ENCODE measurements at places on chromosomes 4 and X.

DNA sequence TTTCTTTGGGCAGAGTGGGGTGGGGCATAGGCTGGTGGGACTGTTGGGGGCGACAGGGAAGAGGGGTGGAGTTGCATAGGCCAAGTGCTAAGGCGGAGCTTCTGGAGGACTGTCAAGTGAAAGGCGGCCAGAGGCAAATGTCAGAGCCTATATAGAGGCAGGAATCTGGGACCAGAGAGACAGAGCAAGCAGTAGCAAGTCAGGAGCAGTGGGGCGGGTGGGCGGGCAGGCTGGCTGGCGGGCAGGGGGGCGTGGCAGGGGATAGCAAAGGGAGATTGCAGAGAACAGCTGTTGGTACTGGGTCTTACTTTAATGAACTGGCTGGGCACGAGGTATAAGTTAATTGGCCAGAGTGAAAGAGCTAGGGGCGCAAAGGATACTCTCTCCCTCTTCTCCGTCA is 89.8 kb downstream of the RTL9 start:
- no peak for DNase-seq

- DNase-seq: no peak
Observed at GRCh38 chr4:48495941-48496340, 5.9 kb downstream of the ZAR1 start.

- peak; percentile 1 for DNase-seq
Observed at GRCh38 chrX:15686818-15687685, 22.4 kb upstream of the CLTRN start.

- DNase-seq: no peak
Observed at GRCh38 chr4:53755656-53756055, 164.4 kb upstream of the LNX1 start.

DNA sequence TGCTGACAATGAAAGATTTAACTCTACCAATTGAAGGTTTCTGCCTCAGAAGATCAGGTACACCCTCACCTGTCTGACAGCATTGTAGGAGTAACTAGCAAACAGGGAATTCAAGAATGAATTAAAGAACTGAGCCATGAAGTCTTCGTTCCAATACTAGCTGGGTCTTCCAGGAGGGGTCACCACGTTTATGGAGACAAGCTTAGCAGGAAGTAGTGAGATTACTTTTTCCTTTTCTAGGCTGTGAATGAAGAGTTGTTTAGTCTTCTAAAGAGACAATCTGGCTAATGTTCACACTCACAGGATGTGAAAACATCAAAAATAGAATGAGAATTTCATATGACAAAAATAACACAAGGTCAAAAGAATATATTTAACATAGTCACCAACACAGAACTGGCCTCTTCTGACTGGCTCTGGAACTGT is 54.9 kb downstream of the REELD1 start:
- no peak for DNase-seq

GRCh38 chrX:154002215-154002719 is 17.4 kb downstream of the IRAK1 start:
- DNase-seq: peak; percentile 51

- DNase-seq: no peak
Observed at GRCh38 chr4:65868096-65868824, 198.0 kb upstream of the EPHA5 start.

DNA sequence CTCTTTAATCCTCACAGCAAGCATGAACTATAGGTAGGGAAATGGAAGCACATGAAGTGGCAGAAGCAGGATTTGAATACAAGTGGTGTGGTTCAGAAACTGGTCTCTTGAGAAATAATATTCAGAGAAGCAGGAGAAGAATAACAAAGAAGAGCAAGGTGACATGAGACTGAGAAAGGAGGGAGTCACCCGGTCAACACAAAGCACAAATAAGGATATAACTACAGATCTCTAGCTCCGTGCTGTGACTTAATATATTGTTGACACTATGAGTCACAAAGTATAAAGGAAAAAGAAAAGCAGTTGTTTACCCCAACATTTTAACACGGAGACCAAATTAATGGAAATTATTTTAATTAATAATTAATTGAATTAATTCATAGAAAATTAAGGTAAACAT is 204.5 kb downstream of the CPE start:
- DNase-seq: no peak

- DNase-seq: no peak
Observed at GRCh38 chr4:94920369-94920768, 162.6 kb downstream of the BMPR1B start.

GRCh38 chrX:3451571-3451970 is 105.1 kb upstream of the MXRA5 start:
- no peak for DNase-seq

- DNase-seq: no peak
Observed at GRCh38 chr4:113566015-113566795, 195.3 kb downstream of the CAMK2D start.

GRCh38 chr4:110798687-110799086 is 175.8 kb upstream of the PITX2 start:
- DNase-seq: no peak

DNA sequence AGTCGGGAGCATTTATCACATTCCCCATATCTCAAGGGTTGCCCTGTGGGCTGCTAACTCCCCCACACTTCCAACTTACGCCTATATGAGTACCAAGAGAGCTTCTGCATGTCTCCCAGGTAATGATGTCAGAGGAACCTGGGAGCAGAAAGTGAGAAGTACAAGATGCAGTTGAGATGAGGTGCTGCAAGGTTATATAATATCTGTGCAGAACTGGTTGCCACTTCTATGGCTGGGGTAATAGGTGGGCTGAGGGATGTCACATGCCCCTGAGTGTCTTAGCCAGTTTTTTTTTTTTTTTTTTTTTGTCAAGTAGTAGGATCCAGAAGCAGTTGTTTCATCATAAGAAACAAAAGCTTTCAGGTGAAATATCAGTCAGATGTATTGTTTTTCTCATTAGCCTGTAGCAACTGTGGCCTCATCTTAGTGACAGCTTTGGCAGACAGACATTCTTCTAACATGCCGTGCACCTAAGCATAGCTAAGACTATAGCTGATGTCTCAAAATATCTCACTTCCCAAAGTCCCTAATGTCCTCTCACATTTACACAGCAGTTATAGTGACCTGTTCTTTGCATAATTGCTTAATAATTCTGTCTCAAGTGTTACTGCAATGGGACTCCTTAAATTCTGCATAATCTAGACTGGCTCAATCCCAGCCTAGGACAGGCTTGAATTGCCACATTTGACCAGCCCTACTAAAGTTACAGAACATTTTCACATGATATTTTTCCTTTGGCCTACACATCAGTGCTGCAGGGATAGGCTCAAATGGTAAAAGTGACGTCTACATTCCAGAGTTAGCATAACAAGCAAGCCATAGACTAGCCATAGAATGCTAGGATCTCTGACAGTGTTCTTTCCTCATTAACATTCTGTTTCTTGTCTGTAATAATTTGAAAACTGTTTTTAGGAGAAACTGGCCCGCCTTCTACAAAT is 17.9 kb upstream of the MAOB start:
- DNase-seq: no peak

DNA sequence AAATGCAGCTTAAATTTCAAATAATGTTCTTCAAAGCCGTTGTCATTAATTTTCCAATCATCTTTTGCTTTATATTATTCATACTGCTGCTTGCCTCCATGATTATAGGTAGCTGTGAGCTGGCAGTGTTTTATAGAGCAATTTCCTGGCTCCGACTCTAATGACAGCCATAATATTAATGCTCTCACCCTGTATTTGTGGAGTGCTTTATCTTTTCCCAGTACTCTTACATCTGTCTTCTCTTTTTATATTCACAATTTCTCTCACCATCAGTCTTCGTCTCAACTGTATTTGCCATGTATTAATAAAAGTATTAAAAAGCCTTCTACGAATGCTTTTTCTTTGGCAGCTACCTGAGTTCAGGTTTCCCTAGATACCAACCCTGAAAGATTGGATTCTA is 21.0 kb downstream of the ATXN3L start:
- DNase-seq: no peak

DNA sequence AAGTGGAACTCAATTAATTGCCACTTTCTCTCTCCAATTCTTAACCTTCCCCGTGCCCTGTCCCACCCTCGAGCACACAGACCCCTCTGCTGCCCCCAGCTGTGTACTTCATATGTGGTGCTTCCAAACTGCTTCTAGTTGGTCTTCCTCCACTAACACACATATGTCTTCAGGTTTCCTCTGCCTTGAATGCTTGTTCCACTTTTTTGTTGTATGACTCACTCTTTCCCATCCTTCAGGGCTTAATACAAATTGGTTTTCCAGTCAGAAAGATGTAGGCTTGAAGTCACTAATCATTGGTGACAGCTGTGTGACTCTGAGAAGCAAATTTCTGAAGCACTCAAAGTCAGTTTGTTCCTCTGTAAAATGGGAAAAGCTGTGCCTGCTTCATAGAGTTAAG is 30.6 kb downstream of the TRIM2 start:
- no peak for DNase-seq

DNA sequence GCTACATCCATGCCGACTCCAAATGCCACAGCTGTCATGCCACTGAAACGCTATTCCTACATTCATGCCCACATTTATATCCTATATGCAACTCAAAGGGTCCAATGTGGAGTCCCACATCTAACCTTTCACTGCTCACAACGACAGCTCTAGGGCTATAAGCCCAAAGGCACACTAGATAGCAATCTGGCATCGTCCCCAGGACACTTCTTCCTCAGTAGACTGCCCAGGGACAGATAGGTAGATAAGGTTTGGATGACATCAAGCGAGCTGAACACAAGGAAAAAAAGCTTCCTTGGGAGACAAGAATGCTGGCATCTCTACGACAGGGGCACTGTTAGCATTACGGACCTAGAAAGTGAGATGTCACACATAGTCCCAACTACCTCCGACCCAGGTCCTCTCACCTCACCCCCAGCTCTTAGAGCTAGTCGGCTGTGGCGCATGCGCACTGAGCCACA is 685 bp downstream of the RAB9B start:
- DNase-seq: peak; percentile 45

DNA sequence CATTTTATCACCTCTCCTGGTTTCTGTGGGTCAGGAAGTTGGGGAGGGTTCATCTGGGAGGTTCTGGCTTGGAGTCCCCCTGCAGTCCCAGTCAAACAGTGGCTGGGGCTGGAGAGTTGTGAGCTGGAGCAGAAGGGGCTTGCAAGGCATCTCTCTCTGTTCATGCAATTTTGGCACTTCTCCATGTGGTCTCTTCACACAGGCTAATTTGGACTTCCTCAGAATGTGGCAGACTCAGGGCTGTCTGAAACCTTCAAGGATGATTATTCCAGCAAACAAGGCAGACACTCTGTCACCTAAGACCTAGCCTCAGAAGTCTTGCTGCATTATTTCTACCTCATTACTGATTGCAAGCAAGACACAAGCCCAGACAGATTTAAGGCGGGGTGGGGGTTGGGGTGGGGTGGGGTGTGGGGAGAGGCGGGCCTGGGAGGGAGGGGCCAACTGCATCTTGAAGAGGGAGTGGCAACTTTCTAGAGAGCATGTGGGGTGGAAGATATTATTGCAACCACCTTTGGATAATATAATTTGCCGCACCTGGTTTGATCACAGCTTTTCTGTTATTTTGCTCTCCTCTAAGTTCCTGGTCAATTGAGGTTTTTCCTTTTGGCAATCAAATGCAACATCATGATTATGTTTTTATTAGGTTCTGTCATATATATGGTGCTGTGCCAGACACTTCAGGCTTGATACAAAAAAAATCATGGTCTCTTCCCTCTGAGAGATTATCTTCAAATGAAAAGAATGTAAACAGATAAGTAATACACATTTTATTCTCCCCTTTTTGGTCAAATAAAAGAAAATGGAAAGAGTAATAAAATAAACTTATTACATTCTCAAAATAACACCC is 799.5 kb downstream of the RPA4 start:
- DNase-seq: no peak

DNA sequence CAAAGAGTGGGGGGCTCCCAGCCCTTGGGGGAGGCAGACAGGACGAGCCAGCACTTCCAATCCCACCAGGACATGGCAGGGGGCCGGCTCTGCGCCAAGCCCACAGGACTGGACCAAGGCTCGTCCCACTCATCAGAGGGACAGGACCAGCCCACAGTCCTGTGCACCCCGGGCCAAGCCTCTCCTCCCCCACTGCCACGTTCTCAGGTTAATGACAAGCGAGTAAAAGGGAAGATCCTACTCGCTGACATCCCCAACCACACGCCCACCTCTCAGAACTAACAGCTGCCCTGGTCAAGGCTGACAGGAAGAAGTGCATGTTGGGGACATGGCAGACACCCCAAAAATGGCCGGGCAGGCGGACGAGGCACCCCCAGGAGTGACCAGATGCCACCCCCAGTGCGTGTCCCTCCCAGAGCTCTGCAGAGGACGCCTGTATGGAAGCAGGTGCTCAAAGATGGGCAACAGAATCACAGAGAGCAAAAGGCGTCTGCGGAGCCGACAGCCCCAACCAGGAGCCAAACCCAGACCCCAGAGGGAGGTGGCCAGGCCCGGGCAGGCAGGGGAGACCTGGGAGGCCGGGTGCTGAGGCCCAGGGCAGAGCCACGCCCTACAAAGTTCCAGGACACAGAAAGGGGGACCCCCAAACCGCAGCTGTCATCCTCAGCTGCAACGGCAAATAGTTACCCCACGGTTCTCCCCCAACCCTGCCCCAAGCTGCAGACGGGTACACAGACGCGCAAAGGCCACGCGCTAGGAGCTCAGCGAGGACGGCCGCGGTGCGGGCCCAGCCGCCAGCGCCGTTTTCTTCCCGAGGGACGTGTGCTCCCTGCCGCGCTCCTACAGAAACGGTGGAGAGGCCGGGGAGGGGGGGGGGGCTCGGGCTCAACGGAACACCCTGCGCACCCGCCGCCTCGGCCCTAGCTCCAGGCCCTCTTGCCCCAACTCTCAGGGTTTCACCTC is 1.7 kb downstream of the CTBP1 start:
- no peak for DNase-seq

- DNase-seq: no peak
Observed at GRCh38 chr4:98519268-98519977, 139.0 kb downstream of the TSPAN5 start.

- no peak for DNase-seq
Observed at GRCh38 chr4:83536362-83537272, 709 bp downstream of the GPAT3 start.

GRCh38 chrX:42755815-42756214 is 22.1 kb downstream of the PPP1R2C start:
- no peak for DNase-seq

- DNase-seq: no peak
Observed at GRCh38 chr4:88825931-88826330, 128.3 kb upstream of the NAP1L5 start.

GRCh38 chr4:111464251-111465045 is 680.8 kb upstream of the FAM241A start:
- no peak for DNase-seq

- DNase-seq: no peak
Observed at GRCh38 chrX:69062493-69062892, 102.8 kb downstream of the PJA1 start.

GRCh38 chr4:73732759-73733431 is 7.5 kb upstream of the CXCL8 start:
- DNase-seq: no peak

DNA sequence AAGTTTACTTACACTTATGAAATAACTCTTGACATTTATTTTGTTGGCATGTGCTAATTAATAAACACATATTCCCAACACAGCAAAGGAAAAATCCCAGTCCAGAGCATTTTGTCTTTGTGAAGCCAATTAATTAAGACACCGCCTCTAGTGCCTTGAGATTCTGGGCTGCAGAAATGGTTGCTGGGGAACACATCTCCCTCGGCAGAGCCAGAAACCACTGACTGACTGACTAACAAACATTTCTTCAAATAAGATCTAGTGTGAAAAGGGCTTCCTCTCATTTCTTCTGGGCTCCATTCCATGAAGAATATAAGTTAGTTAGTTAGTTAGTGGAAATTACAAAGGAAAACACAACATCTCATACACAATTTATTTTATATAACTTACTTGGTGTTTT is 28.4 kb upstream of the NAP1L5 start:
- no peak for DNase-seq

- no peak for DNase-seq
Observed at GRCh38 chr4:646460-646859, 21.1 kb downstream of the PDE6B start.

- no peak for DNase-seq
Observed at GRCh38 chr4:23828020-23828715, 61.7 kb downstream of the PPARGC1A start.

All from NCI-H774 (cell line).